ENCODE measurements at places on chromosomes 5 and 9. TPM values are rescaled to one million over a fixed set of nuclear protein-coding genes. Genes with fewer than 3 reads are reported as not detected.

- no peak for DNase-seq
Observed at GRCh38 chr5:60636644-60637043, 63.3 kb downstream of the DEPDC1B start.

The CCDC192 gene
- total RNA-seq = not detected

GRCh38 chr5:78076351-78076750 is 218.1 kb downstream of the AP3B1 start:
- DNase-seq = no peak

DNA sequence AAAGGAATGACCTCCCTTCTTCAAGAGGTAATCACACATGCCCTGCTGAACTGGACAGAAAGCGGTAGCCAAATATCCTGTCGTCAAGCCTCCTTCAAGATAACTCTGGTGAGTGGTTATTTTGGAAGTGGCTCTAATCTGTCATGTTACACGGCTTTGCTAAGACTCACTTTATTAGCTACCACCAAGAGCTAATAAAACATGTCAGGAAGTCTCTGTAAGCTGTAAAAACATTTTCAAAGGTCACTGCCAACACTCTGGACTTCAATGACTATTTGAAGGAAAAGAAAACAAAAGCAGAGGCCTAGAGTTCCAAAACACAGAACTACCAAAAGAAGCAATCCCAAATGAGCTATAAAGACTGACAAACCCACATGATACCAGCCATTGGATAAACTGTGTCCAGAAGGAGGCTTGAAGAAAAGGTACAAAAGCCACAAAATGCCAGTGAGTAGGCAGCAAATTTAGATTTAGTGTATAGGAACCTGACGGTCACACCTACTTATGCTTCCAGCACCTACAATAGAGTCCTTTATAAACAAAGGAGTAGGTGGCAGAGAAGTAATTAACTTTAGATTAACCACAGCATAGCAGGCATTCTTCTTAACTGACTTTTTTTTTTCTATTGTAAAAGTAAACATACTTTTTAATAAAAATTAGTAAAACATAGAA is 97.3 kb upstream of the EQTN start:
- no peak for DNase-seq

- DNase-seq = no peak
Observed at GRCh38 chr5:154944716-154945115, 3.8 kb downstream of the MRPL22 start.

GRCh38 chr9:82571540-82571939 is 491.4 kb downstream of the RASEF start:
- DNase-seq = no peak

- no peak for DNase-seq
Observed at GRCh38 chr9:111959468-111960359, 63.1 kb downstream of the UGCG start.

- no peak for DNase-seq
Observed at GRCh38 chr9:89372979-89373378, 54.7 kb downstream of the SECISBP2 start.

GRCh38 chr5:141765896-141766551 is 84.0 kb upstream of the ARAP3 start:
- DNase-seq = no peak

The FAM221B gene
- 0.21 TPM for total RNA-seq

- DNase-seq = no peak
Observed at GRCh38 chr5:65811004-65811403, 89.0 kb downstream of the NLN start.

- DNase-seq = no peak
Observed at GRCh38 chr5:88979726-88980125, 96.7 kb upstream of the MEF2C start.

DNA sequence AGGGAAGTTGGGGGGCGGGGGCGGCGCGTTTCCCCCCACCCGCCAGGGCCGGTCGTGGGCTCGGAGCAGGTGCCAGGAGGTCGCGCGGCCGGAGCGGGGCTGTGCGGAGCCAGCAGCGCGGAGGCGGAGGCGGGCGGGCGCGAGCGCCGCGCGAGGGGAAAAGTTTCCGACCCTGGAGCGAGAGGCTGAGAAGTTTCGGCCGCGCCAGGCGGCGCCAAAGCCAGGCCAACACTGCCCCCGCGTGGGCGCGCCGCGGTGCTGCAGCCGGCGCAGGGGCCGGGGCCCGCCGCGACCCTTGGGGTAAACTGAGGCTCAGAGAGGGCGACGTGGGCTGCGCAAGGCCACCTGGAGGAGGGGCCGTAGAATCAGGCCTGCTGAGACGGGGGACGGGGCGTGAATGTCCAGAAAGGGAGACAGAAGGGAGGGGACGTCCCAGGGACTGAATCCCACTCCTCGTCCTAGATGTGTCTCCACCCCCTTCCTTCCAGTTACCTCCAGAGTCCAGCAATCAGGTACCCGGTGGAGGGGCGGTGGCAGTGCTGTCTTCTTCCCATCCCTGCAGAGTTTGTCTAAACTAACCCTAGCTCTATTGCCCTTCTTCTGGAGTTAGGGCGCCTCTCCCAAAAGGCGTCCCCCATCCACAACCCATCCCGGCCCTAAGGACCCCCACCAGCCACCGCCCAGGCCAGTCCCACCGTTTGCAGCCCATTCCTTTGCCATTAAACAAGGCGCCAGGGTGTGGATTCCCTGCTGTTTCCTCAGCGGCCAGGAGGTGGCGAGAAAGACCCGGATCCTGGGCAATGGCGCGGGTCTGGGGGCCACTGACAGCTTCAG is 10.2 kb downstream of the C9orf50 start:
- DNase-seq = no peak

DNA sequence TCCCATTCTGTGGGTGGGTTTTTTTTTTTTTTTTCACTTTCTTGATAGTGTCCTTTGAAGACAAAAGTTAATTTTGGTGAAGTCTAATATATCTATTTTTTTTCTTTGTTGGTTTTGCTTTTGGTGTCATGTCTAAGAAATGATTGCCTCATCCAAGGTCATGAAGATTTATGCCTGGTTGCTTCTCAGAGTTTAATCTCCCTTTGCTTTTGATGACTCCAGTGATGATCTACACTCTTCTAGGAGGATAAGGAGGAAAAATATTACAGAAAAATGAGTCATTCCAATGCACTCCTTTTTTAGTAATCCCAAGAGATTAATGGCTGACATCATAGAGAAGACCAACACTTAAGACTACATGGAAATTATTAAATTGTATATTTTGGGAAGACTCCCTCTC is 79.7 kb upstream of the ICE1 start:
- DNase-seq = no peak

The RNF208 gene
- not detected for total RNA-seq

Data from urinary bladder (tissue), 4 donors.